Activated T-helper 17 cell treated with anti-CD3 and anti-CD28 coated beads, Interleukin-2, amount 50 U/mL, for 72 hours (primary cell): ENCODE measurements at places on chromosomes 13 and 19.

DNA sequence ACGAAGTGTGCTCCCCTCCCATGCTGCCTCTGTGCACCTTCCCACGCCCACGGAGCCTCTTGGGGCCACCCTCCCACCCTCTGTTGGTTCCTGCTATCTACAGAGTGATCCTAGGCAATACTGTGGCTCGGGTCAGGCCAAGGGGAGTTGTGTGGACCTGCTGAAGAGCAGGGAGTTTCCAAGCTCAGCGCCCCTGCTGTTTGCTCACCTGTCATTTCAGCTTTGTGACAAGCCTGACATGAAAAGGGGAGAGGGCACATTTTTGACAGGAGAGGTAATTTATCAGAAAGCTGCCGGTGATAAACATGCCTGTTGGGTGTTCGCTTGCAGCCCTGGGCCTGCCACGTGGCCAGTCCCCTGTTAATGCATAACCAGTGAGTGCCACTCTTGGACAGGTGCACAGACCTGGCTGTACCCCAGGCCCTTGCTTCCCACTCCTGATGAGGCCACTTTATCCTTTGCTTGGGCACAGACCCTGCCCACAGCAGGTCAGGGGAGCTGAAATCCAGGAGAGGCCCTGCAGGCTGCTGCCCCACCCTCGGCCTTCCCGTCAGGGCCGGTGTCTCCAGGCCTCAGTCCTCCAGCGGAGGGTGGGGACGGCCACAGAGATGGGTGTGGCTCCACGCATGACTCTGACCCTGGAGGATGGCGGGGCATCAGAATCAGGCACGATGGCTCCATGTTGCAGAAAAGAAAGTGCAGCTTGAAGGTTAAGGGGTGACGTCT, 201.5 kb upstream of the GPR12 start:
- ATAC-seq: no peak

DNA sequence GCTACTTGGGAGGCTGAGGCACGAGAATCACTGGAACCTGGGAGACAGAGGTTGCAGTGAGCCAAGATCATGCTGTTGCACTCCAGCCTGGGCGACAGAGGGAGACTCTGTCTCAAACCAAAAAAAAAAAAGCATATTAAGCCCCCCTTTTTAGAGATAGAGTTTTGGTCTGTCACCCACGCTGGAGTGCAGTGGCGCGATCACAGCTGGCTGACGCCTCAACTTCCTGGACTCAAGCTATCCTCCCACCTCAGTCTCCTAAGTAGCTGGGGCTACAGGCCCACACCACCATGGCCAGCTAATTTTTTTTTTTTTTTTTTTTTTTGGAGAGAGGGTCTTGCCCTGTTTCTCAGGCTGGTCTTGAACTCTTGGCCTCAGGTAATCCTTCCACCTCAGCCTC, 34.2 kb upstream of the MAP3K10 start:
- ATAC-seq: no peak

DNA sequence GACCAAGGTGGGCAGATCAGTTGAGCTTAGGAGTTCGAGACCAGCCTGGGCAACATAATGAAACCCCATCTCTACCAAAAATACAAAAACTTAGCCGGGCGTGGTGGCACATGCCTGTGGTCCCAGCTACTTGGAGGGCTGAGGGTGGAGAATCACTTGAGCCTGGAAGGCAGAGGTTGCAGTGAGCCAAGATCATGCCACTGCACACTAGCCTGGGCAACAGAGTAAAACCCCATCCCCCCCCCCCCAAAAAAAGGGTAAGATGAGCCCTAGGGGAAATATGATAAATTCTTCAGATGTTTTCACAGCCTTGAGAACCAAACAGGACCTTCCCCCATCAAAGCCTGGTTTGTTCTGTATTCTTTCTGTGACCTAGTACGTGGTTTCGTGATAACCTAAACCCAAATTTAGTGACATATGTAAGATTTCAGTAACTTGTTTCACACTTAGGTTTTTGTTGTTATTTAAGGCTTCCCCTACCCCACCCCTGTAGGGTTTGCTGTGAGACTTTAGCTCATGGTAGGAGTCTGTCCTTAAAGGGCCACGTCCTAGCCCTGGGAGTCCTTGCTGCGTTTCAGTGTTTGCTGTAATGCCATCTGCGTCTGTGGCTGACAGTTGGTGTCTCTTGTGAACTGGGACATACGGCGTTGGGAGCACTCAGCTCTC, 49.6 kb downstream of the MYO9B start:
- ATAC-seq: peak; percentile 71

- ATAC-seq: no peak
Measured at GRCh38 chr13:26760832-26761582, 421 bp upstream of the GPR12 start.

DNA sequence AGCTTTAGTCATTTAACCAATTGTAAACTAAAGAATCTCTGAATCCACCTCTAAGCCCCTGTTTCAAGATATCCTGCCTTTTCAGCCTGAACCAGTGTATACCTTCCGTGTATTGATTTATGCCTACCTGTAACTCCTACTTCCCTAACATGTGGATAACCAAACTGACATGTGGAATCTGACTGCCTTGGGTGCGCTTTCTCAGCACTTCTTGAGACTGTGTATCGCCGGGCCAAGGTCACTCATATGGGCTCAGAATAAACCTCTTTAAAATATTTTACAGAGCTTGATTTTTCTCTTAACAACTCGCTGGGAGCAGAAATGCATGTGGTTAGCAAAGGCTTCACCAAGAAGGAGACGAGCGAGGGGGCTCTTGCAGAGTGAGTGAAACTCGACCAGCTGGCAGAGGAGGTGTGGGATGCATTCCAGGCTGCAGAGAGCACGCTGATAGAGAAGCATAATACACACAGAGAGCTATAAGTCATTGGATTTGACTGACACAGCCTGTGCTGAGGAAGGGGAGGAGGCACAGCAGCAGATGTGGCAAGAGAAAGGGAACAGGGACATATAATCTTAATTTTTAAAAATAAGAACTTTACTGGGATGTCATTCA, 268.2 kb upstream of the MAB21L1 start:
- ATAC-seq: no peak

DNA sequence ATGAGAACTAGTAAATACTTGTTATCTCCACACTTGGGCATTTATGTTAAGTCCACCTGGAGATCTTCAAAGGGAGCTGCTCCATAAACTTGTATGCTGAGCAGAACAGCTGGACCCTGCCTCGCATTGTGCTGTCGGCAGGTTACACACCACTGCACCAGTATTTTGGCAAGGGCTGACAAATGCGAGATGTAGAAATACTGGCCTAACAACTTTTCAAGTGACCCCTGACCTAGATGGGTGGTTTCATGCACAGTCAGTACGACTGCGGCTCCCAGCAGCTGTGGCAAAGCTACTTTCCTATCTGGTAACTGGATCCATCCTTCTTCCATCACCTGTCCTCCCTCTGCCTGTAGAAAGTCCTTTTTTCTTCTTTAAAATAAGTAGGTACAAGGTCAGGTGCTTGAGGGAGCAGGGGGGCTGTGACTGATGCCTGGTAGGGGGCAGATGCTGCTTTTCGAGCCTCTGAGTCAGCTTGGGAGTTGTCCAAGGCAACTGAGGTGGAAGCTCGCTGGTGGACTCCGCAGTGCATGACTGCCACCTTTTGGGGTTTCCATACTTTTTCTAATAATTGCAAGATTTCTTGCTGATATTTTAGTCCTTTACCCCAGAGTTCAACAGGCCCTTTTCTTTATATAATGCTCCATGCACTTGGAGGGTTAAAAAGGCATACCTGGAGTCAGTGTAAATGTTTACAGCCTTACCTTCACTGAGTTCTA, 86.8 kb downstream of the SLC25A15 start:
- no peak for ATAC-seq

GRCh38 chr13:71877256-71877653, 10.3 kb upstream of the DACH1 start:
- ATAC-seq: no peak

DNA sequence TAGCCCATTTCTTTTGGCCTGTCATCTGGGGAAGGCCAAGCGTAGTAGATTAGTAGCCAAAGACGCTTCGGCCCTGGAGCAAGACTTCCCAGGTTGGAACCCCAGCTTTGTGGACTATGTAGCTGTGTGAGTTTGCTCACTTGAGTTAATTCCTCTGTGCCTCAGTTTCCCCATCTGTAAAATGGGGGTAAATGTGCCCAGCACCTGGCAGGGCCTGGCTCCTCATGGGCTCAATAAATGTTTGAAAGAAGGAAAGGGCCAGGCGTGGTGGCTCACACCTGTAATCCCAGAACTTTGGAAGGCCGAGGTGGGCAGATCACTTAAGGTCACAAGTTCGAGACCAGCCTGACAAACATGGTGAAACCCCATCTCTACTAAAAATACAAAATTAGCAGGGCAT, 14.9 kb upstream of the HNRNPM start:
- no peak for ATAC-seq

DNA sequence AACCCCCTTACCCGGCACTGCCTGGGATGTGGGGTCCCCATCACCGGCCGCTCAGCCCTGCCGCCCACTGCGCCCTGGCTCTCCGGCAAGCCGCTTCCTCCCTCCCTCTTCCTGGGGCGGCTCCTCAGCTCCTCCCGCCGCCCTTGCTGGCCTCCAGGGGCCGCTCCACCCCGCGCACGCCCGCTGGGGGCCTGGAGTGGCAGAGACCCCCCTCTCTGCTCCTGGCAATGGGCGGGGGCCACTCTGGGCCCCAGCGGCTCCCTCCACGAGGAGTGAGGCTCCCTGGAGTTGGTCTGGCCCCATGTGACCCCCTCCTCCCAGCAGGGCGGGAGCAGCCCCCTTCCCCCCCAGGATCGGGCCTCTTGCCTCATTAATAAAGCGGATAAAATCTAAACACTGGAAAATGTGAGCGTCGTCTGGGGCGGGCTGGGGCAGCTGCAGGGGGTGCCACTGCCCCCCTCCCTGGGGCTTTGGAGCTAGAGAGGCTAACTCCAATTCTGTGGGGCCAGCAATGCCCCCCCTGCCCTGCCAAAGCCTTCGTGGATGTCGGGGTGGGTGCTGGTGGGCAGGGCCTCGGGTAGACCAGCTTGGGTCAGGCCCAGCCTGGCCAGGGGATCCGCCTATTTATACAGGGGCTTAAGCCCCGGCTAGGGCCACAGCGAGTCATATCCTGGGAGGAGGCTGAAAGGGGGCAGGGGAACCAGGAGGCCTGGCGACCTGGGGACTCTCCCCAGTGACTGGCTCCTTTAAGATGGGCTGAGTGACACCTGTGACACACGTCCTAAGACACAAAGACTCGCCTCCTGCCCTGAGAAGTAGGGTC, at the start of gene PTGER1:
Gene PTGER1 (minus strand): TSS at position 104 of the 823 bp plus-strand sequence. CDS start 1,034 bp downstream, outside the sequence.
- peak; percentile 75 for ATAC-seq

GRCh38 chr19:58385891-58386575, 1.0 kb upstream of the RPS5 start:
- peak; percentile 2 for ATAC-seq

GRCh38 chr13:37403776-37404527, 194.6 kb downstream of the POSTN start:
- no peak for ATAC-seq

DNA sequence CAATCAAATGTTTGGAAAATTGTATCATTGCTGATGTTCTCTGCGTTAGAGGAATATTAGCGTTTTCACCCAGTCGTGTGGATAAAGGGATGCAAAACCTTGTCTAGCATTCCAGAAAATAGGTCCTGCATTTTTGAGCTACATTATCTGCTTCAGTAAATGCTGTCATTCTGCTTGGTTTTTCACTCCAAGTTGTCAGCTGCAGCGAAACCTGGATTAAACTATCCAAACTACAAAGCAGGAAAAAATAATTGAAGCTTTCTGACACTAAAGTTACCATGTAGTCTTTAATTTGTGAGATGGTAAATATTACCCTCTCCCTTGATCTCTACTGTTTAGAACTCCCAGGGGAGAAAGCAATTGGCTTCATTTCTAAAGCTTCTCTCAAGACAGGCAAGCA, 1795.5 kb upstream of the PRR20A start:
- no peak for ATAC-seq

GRCh38 chr13:62525652-62526051, 1110.0 kb upstream of the PCDH20 start:
- no peak for ATAC-seq

- peak; percentile 93 for ATAC-seq
Measured at GRCh38 chr19:39582442-39582841, 19.9 kb upstream of the LGALS13 start.

GRCh38 chr19:56538761-56539263, at the start of gene ZFP28:
Gene ZFP28, plus strand, starts transcription at chr19:56538948. Its CDS starts 71 bp downstream, at chr19:56539019.
- peak; percentile 81 for ATAC-seq

DNA sequence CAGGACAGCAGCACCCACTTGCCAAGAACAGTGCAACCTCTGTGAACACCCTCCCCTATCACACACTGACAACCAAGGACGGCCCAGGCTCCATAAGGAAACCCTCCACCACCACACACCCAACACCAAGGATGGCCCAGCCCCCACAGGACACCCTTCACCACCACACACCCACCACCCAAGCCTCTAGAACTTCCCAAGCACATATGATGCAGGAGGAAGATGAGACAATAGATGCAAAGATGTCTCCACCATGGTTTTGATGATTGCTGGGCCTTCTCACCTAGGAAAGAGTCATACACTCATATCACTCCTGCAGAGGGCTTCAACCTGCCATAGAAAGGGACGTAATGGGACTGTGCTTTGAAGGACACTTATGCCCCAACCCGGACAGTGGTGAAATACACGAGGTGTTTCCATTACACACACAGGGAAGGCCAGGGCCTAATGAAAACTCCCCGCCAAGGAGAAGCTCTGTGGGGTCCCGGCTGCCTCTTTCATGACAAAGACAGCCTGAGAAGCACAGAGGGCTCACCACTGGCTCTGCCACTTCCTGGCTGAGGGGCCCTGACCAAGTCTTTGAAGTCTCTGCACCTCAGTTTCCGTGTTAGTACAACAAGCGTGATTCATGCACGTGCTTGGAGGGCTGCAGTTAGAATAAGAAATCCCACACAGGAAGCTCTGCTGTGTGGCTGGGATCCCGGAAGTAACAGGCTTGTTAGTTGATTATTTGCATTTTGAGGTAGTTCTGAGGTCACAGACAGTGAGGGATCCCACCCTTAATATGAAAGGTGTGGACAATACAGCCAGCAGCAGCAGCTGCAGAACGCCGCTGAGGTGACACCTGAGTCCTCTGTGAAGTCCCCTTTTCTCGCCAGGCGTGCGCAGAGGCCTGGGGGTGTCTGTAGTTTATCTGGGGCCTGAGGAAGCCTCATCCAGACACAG, 61.9 kb upstream of the ATP12A start:
- peak; percentile 87 for ATAC-seq

DNA sequence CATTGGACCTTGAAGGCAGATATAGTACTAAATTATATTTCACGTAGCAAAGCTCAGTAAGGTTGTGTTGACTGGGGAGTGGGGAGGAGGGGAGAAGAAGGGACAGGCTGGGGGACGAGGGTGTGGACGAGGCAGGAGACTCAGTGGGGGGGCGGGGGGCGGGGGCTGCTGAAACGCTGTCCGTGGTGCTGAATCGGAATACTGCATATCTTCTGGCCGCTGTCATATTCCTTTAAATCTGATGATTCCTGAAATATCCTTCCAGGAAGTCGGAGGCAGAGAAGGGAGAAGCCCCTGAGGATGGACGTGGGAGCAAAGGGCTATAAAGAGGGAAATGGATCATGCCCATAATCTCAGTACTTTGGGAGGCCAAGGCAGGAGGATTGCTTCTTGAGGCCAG, 34.7 kb upstream of the CASP14 start:
- ATAC-seq: no peak

DNA sequence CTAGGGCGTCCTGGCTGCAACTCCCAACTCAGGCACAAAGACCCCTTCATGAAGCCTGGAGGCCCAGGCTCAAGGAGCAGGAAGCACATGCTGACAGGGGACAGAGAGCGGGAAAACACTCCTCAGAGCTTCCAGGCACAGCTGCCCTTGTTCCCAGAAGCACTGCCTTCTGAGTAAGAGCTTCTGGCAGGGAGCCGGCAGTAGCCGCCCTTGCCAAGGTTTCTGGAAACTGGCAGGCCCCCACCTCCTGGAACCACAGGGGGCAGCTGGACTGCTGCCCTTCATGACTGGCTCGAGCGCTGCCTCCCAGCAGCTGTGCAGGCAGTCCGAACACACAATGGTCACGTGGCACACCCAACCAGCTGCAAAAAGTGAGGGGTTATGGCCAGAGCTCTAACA, 33.6 kb upstream of the EPHX3 start:
- ATAC-seq: no peak
